Astrocyte of the hippocampus (primary cell): ENCODE measurements at places on chromosomes 12 and 14.

DNA sequence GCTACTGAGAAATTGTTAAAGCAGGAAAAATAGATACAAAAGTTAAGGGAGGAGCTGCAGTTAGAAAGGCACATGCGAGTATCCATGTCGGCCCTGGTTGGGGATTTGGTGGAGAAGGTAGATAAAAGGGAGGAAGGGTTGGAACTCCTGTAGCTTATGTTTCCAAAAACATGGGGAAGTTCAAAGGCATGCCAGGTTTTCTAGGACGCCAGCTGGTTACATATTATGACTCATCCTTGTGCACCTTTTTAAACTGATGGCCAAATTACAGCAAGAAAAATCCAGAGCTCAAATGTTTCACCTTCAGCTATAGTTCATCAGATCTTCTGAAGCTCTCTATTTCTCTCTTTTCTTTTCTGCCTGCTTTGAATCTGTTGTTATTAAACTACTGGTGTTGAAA is 13.2 kb upstream of the MAP4K5 start:
- DNase-seq: peak; percentile 19

- no peak for DNase-seq
These were observed 37.0 kb upstream of the TCL1B start for GRCh38 chr14:95649230-95649629.

- no peak for DNase-seq
These were observed 15.9 kb downstream of the HHIPL1 start for GRCh38 chr14:99660794-99661193.

GRCh38 chr14:95515596-95516552 is 576 bp downstream of the SYNE3 start:
- DNase-seq: peak; percentile 77

DNA sequence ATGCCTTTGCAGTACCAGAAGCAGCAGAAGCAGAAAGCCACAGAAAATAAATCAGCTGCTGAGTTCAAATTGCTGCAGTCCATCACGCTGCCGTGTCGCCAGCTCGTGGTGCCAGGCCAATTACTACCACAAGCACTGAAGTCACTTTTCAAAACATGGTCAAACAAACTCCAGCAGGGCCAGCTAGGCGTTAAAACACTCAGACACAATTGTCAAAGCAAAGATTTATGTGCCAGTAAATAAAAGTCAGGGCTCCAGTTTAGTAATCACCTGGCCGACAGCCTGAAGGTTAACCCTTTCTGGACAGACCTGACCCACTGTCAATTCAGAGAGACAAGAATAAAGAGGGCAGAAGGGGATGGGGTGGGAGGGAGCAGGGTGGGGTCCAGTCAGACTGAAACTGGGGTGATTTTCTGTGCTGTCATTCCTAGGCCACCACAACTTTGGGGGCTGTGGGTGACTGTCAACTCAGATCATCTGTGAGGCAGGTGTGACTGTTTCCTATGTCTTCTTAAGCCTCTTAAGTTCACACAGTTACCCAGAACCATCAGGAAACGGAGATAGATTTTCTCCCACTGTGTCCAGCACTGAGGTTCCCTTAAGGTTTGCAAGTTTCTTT is 109.8 kb upstream of the FUT8 start:
- peak; percentile 76 for DNase-seq

DNA sequence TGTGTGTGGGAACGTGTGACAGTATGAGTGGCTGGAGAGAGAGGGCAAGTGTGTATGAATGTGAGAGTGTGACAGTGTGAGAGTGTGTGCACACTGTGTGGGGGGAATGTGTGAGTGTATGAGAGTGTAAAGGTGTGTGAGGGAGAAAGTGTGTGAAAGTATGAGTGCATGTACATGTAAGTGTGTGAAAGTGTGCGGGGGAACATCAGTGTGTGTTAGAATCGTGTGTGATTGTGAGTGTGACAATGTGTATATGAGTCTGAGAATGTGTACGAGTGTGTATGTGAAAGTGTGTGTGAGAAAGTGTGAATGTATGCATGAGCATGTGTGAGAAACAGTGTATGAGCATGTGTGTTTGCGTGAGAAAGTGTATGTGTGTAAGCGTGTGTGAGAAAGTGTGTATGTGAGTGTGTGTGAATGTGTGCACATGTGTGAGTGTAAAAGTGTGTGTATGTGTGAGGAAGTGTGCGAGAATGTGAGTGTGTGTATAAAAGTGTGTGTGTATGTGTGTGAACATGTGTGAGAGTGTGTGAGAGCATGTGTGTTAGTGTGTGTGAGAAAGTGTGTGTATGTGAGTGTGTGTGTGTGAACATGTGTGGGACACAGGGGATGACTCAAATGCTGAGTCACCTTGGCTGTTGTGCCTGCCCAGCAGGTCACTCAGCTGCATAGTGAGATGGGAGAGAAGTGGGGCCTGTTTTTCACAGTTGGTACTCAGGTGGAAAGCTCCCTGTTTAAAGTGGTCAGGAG is 220.5 kb upstream of the TBX3 start:
- DNase-seq: peak; percentile 10

DNA sequence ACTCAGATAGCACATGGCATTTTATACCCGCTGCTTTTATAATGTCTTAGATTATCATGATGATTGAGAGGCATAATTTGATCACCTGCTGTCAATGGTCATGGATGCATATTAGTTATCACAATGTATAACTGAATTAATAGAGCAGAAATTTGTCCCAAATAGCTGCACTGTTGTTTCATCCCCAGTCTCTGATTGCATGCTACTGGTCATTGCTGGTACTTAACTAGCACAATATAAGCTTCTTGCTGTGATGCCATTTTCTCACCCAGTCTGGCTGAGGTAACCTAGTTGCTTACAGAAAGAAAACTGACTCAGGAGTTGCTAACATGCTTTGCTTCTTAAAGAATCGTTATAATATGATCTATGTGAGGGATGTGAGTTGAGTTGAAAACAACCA is 76.8 kb upstream of the PLEKHA5 start:
- DNase-seq: no peak

DNA sequence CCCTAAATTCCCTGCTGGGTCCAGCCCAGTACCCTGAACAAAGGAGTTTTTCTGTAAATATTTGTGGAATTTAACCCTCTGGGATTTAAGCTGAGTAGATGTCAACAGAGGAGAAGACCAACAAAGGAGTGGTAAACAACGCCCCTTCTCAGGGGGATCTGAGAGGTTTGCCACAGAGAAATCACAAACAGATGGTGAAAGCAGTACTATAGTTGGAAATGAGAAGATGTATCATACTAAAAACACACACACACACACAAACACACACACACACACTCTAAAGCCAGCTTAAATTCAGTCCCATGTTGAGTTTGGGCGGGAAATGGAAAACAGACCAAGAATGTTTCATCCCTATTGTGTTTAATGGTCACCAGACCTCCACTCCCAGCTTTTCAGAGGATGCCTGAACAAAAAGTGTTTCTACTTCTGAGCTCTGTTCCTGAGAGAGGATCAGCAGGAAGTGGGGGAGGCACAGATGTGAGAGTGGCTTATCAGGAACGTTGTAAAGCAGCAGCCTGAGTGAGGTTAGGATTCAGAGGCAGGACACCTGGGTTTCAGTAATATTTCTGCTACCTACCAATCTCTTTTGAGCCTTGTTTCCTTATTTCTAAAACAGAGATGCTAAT is 3.2 kb downstream of the BIN2 start:
- DNase-seq: peak; percentile 60

DNA sequence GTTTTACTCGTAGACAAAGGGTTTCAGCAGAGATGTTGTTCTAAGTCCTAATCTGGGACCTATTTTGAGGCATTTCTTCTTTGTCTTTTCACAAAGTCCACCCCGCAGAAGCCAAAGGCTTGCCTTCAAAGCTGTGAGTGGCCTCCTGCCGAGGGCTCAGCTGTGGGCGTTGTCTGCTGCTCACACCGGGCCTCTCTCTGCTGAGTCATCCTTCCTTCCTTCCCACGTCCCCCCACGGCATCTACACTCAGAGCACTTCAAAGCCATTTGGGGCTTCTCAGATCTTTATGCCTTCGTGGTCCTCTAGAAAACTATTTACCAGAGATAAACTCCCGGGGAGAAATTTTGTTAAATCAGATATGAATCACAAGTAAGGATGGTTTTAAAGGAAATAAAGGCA is 115.9 kb upstream of the TMPO start:
- peak; percentile 73 for DNase-seq

DNA sequence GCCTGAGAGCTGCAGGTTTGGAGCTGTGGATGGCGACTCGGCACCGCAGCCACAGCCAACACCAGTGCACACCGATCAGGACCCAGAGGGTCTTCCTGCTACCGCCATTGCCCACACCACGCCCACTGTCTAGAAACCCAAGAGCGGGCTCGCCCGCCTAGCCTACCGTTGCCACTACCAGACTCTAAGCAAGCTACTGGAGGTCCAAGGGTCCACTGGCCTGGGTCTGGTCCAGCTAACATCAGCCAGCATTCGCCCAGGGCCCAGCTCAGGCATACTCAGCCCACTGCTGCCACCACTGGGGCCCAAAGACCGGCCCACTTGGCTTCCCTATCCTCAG is 30.5 kb upstream of the MON2 start:
- DNase-seq: no peak

DNA sequence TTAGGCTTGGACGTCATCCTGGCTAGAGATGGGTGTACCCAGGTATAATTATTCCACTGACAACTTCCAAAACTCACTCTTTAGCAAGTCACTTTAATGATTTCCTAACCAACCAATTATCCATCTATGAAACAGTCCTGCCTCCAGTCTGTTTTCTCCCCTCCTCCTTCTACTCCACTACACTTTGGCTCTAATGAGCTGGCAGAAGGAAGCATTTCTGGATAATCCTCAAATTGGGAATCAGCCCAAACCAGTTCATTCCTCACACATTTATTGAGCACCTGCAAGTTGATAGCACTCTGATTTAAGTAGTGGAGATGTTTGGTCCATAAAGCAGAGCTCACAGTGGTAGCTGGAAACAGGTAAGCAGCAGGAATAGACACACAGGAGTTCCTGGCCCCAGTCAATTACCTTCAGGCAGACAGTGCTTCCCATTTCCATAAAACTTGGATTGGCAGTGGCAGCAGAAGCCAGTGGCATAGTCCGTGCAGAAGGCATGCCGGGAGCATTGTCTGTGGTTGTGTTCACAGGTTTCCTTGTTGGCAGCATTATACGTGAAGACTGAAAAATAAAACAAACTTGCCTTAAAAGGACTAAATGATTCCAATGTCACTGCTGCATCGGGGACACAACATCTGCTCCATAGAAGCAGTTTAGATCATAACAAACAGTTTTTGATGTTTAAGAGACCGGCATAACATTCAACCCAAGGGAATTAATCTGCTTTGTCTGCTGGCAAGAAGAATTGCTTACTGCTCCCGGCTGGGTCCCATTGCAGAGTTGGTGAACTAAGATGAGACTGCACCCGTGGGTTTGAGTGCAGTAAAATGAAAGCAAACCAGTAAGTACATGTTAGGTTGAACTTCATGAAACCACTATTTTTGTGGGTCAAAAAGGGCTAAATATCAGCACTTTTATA is 26.2 kb downstream of the NID2 start:
- DNase-seq: peak; percentile 74

GRCh38 chr14:74571901-74572725 is 39.9 kb downstream of the LTBP2 start:
- DNase-seq: peak; percentile 96

- DNase-seq: no peak
These were observed 23.8 kb downstream of the ST8SIA1 start for GRCh38 chr12:22310709-22311108.

DNA sequence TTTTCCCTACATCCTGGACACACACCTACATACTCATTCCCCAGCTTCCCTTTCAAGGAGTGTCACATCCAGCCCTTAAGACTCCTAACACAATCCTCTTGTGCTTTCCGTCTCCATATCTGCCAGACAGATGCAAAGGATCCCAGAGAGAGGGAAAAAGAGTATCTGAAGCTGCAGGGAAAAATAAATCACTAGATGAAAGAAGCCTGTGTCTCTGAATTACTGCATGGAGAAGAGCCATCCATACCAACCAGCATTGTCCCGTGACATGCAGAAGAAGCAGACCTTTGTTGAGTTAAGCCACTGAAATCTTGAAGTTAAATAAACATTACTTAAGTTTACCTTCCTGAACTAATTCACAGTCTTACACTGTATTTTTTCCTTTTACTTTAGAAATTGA is 54.6 kb downstream of the GTF2A1 start:
- DNase-seq: no peak

DNA sequence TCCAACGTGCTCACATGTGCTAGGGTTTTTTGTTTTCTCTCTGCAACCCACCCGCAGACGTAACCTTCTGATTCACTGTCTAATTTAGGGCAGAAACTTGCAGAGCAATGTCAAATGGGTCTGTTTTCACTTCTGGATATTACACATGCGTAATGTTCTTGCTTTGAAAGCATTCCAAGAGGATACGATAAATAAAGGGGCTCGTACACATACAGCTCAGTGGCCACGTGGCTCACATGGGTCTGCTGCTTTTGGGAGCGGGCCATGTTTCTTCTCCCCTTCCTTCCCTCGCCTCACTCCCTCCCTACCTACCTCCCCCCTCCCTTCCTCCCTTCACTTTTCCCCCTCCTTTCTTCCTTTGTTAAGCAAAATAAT is 23.4 kb downstream of the CACNA1C start:
- DNase-seq: no peak

GRCh38 chr12:92122941-92123779 is 22.5 kb downstream of the BTG1 start:
- DNase-seq: no peak

- no peak for DNase-seq
These were observed 21.9 kb downstream of the ADAM21 start for GRCh38 chr14:70473825-70474224.

- no peak for DNase-seq
These were observed 85.0 kb downstream of the LGR5 start for GRCh38 chr12:71524626-71525025.

DNA sequence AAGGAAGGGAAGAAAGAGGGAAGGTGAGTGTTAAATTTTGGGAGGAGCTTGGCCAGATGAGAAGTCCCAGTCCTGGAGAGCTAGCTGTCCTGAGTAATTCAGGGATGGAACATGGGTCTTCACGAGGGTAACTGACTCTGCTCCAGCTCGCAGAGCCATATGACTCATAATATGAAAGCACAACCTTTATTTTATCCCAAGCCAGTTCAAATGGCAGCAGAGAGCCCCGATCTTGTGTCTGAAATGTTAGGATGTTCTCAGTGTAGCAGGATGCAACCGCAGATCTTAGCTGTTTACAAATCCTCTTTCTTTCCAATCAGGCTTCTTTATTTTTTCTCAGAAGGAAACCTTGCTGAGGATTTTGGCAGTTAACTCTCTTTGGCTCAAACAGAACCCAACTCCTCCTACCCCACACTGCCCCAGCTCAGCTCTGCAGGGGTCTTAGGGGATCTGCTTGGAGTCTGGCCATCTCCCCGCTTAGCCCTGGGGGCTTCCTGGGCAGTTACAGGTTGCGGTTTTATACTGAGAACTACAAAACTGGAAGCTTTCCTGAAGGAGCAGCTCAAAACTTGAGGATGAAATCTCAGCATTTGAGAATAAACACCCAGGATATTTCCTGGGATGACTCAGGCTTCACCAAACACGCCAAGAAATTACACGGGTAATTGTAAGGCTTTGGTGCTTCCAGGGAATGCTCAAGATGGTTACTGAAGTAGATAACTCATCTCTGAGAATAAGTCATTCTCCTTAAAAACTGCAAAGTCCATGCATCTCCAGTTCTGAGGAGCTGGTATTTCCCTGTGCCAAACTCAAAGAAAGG is 92.5 kb downstream of the VCPKMT start:
- peak; percentile 68 for DNase-seq
